ENCODE measurements at places on chromosomes 1 and 21. TPM values are rescaled to one million over a fixed set of nuclear protein-coding genes. Genes with fewer than 3 reads are reported as not detected.

CD2 gene
- total RNA-seq: not detected

KRTAP19-3 gene
- total RNA-seq: not detected

RAB13 gene
- 30.5 TPM for total RNA-seq

LCK gene
- total RNA-seq: 8.2 TPM

CD1D gene
- total RNA-seq: 0.72 TPM

SZRD1 gene
- 82.6 TPM for total RNA-seq

KCNH1 gene
- total RNA-seq: 6.9 TPM

GNAT2 gene
- not detected for total RNA-seq

CFAP107 gene
- not detected for total RNA-seq

CD84 gene
- total RNA-seq: not detected

PRKAA2 gene
- 8.4 TPM for total RNA-seq

ROR1 gene
- 5.9 TPM for total RNA-seq

KPRP gene
- not detected for total RNA-seq

Measured in epithelial cell of proximal tubule (primary cell).